ENCODE measurements at places on chromosomes 16 and 17.

DNA sequence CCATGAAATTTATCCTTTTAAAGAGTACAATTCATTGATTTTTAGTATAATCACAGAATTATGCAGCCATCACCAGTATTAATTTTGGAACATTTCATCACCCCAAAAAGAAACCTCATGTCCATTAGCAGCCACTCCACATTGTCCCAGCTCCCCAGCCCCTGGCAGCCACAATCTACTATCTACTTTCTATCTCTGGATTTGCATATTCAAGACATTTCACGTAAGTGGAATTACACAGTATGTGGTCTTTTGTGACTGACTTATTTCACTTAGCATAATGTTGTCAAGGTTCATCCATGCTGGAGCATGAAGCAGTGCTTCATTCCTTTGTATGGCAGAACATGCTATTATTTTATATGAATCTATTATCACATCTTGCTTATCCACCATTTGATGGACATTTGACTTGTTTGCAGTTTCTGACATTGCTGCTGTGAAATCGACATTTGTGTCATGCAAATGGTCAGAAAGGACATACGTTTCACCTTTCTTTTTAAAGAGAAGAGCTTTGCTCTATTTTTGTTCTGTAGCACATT is 10.7 kb downstream of the METTL9 start:
- no peak for DNase-seq

DNA sequence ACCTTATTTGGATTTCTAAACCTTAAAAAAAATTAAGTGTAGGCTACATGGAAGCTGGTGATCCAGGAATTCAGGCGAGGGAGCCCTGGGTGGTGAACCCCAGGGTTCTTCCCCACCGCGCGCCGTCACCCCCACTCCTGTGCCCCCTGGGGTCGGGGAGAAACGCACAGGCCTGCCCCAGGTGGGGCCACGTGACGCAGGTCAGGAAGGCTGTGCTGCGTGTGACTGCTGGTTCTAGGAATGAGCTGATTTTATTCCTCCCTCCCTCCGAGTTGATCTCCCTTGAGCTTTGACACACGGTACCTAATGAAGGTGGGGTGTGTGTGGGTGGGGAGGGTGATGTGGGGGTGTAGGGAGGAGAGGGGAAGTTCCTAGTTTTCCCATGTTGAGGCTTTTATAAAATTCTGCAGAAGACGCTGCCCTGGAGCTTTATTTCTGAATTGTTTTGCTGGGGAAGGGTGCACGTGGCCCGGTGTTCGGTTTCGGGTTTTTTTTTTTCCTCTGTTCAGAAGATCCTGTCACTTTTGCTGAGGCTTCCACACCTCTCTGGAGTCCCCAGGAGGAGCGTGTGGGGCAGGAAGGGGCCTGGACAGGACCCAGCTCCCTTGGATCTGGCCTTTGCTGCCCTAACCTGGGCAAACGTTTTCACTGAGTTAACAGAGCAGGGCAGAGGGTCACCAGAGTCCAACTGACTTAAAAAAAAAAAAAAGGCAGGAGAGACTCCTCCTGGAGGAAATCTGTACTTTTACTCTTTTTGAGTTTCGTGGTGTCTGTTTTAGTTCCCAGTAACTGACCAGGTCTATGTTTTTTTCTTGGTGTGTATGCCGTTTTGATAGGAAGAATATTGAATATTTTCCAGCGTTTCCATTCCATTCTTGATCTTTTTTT is 55.8 kb upstream of the GSE1 start:
- no peak for DNase-seq

- no peak for DNase-seq
Measured at GRCh38 chr16:15856901-15857698, at the start of gene MYH11. Gene MYH11 (minus strand): TSS chr16:15857028. CDS start chr16:15838252, 18,776 bp downstream.

- DNase-seq, result no peak
Measured at GRCh38 chr17:14337596-14338079, 36.8 kb downstream of the HS3ST3B1 start.

DNA sequence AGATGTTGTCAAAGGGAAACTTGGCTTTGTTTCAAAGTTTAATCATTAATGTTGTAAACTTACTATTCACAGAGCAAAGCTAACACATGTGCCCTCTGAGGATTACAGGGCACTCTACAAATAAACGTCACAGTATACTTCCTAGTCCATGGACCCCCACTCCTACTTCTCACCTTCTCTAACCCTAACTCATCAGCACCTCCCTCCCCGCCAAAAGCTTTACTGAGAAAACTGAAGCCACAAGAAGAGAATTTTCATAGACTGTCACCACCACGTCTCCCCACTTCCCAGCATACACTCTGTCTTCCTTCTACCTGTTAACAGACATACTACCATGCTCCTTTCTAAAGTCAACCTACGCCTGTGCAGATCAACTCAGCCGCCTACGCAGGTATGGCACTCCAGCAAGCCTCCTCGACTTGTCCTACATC is 29.0 kb downstream of the HELZ start:
- no peak for DNase-seq

DNA sequence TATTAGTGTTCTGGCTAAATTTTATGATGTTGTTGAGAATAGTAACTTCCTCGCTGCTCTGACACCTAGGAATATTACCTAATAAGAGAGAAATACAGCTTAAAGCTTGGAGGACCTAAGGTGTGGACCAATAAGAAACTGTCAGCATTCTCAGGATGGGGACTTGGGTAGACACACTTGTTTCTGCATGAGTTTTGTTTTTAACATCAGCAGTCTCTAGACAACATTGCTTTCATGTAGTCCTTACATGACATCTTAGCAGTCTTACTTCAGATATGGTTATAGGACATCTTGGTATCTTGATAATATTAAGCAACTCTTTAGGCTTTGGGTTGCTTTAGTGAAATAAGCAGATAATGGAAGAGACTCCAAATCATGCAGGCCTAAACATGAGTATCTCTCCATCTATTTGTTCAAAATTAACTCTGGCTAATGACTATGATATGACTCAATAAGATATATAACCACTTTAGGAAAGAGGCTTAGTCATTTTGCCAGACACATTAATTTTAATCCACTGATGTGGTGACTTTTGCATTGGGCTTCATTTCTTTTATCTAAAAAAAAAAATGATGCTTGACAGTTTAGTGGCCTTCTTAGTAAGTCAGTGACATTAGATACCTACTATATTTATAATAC is 84.5 kb downstream of the WNT3 start:
- DNase-seq, result no peak

DNA sequence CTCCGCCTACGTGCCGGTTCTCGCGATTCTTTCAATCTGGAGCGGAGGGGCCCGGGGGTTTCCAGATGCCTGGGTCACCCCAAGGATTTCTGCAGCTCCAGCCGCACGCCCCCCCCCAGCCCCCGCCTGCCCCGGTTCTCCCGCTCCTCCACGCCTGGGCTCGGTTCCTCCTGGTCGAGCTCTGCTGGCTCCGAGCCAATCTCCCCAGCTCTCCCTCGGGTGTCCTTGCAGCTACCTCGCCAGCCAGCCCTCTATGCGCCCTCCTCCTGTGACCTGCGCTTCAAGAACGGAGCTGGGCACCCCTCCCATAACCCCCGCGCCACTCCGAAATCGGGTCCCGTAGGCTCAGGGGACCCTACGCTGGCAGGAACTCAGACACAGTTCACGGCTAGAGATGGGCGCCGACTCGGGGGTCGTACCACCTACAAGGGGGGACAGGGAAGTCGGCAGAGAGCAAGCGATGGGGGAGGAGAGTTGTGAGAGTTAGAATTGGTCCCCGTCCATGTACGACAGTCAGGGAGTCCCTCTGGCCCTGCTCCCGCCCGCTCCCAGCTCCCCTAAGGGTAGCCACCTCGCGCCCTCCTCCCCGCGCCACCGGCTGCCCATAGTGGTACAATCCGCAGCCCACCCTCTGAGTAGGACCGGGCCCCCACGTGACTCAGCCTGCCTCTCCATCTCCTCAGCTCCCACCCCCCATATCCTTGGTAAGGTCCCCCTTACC is 961 bp downstream of the FGF11 start:
- DNase-seq, result no peak
